ENCODE measurements at places on chromosomes 2 and 18.

- no peak for DNase-seq
Measured at GRCh38 chr2:234110219-234110618, 59.7 kb downstream of the SPP2 start.

DNA sequence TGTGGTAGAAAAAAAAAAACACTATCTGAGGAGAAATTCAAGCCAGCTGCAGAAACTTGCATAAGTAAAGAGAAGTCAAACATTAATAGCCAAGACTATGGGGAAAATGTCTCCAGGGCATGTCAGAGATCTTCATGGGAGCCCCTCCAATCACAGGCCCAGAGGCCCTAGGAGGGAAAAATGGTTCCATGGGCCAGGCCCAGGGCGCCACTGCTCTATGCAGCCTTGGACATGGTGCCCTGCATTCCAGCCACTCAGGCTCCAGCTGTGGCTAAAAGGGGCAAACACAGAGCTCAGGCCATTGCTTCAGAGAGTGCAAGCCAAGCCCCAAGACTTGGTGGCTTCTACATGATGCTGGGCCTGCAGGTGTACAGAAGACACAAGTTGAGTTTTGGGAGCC lies 354.7 kb downstream of the NBAS start:
- DNase-seq: no peak

DNA sequence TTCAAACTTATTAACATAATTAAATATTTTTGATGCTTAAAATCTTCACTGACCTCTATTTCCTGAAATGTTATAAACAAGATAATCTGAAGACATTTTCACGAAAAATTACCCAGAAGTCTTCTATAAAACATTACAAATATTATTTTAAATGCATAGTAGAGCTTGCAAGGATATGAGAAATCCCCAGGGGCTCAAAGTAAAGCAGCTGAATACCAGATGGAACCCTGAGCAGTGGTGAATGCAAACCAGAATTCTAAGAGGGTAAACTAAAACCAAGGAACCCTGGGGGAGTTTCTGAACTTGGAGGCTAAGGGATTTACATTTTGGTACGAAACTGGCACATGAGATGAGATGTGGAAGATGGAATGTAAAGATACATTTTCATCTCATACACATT lies 83.6 kb downstream of the FSHR start:
- DNase-seq: peak; percentile 4

DNA sequence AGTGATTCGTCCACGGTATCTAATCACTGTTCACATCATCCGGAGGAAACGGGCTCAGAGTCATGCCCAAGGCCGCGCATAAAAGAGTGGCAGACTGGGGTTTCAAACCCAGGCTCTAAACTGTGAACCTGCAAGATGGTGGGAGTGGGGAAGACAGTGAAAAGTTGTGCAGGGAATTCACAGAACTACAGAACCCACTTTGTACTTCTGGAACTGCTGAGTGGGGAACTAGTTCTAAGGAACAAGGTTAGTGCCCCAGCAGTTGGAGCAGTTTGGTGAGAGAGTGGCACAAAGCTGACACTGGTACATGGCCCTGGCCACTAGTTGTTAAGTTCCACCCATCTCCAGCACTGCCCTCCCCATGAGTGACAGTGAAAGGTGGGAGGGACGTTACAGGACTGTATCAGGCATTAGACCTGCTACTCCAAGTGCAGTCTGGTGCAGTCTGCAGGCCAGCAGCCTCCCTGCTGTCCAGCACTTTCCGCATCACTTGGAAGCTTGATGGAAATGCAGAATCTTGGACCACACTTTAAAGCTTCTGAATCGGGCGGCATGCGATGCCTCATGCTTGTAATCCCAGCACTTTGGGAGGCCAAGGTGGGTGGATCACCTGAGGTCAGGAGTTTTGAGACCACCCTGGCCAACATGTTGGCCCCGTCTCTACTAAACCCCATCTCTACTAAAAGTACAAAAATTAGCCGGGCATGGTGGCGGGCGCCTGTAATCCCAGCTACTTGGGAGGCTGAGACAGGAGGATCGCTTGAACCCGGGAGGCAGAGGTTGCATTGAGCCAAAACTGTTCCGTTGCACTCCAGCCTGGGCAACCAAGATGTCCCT lies 47.3 kb downstream of the C2orf42 start:
- DNase-seq: peak; percentile 82

- peak; percentile 48 for DNase-seq
Measured at GRCh38 chr2:47264143-47264542, 109.0 kb upstream of the STPG4 start.

GRCh38 chr18:60649107-60649506 lies 276.5 kb upstream of the MC4R start:
- DNase-seq: no peak

DNA sequence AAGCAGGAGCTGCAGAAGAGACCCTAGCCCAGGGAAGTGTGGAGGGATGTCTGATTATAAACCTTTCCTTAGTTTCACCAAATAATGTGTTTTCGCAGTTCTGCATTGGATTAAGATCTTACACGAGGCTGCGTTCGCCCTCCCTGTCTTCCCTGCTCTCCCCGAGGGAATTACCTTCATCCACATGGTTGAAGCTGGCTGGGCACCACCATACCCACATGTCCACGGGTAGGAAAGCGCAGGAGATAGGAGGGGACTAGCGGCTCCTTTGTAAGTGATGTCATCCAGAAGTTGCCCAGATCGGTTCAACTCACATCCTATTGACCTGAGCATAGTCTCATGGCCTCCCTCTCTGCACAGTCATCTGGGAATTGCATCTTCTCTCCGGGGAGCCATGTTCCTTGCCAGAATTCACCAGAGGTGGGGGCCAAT lies 1.1 kb downstream of the TTL start:
- peak; percentile 82 for DNase-seq

DNA sequence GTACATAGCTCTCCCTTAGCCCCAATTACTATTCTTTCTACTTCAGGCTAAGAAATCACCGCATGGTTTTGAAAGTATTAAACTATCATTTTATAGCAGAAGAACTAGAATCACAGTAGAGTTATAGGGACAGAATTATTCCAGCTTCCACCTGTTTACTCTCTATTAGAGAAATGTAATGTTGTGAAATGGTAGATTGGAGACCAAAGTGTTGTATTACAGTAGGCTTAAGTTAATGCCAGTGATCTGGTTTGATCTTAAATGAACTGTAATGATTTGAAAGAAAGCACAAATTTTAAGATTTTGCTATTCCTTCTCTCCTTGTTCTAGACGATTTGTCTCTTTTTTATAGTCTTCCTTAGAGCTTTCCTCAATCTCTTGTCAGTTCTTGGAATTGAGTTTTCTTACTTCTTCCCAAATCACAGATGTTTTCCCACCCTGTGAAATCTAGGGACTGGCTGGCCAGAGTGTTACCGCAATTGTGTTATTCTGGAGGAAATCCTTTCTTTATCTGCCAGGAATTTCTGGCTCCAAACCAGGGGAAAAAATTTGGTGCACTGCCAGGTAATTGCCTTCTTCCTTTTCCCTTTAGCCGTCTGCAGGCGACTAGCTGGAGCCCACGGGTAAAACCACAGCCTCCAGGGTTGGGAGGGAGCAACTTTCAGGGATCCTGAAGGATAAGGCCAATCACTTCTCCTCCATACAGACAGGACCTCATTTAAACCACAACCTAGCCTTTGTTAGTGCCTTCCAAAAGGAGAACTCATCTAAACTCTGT lies 51.7 kb downstream of the NOP58 start:
- DNase-seq: peak; percentile 83

DNA sequence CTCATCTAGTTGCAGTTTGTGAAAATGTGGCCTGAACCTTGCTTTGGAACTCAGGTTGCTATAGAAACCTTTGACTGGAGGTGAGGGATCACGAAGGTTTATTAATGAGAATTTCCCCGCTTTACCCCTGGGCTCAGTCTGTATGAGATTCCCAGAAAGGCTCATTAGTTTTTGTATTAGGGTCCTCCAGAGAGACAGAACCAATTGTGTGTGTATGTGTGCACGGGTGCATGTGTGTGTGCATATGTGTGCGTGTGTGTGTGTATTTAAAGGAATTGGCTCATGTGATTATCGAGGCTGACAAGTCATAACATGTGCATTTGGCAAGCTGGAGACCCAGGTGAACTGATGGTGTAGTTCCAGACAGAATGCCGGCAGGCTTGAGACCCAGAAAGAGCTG lies 113.8 kb upstream of the DLX2 start:
- DNase-seq: peak; percentile 51

DNA sequence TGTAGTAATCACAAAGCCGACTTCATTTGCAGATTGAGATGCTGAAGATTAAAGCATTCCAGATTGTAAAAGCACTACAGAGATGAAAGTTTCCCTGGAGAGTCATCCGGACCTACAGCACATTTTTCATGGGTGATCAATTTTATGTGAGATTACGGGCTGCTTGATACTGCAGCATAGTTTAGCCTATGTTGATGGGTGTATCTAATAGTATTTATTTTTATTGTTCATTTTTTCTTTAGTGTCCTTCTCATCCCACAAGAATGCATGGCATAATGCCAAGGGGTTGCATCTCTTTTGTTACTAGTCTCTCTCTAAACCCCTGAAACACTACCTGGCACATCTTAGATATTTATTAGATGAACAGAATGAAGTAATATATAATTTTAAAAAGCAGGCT lies 240.4 kb downstream of the MBD2 start:
- DNase-seq: no peak

DNA sequence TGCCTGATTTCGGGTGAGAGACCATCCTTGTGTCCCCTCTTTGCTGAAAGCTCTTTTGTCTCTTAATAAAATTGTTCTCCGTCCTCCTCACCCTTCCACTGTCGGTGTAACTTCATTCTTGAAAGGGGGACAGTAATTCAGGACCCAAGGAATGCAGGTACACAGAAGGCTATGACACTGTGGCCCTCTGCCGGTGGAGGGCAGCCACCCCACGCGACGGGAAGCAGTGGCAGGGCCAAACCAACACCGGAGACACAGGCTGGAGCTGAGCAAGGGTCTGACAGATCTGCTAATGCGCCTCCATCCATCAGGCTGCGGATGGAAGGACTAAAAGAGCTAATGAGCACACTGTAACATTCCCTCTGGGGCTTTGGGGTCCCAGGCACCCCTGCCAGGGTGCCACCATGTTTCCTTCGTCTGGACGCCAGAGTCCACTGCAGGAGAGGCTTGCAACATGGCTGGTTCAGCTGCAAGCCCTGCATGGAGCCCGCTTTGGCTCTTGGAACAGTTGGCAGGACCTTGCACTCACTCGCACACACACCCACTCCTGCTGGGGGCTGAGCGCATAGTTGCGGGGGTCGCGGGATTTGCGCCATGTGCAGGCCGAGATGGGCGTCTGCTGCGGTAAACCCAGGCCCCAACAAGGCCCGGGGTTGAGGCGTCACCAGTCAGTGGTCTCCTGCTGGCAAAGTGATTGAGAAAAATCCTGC lies 544.1 kb upstream of the CDH7 start:
- DNase-seq: no peak

GRCh38 chr18:3452750-3453539 lies 3.0 kb downstream of the TGIF1 start:
- peak; percentile 51 for DNase-seq

DNA sequence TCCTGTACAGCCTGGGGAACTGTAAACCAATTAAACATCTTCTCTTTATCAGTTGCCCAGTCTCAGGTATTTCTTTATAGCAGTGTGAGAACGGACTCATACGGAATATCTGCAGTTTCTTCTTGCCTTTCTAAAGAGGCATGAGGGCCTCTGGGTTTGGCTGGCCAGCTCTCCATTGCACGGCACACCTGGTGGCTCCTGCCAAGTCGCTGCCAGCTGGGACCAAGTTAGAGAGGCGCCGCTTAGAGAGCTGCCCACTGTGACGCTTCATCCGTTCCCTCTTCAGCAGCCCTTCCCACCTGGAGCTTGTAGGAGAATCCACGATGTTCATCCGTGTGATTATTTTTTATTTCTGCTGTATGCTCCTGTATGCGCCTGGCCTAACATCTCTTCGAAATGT lies 195.4 kb downstream of the TWIST2 start:
- DNase-seq: no peak

GRCh38 chr2:141942006-141942789 lies 188.6 kb downstream of the LRP1B start:
- no peak for DNase-seq

DNA sequence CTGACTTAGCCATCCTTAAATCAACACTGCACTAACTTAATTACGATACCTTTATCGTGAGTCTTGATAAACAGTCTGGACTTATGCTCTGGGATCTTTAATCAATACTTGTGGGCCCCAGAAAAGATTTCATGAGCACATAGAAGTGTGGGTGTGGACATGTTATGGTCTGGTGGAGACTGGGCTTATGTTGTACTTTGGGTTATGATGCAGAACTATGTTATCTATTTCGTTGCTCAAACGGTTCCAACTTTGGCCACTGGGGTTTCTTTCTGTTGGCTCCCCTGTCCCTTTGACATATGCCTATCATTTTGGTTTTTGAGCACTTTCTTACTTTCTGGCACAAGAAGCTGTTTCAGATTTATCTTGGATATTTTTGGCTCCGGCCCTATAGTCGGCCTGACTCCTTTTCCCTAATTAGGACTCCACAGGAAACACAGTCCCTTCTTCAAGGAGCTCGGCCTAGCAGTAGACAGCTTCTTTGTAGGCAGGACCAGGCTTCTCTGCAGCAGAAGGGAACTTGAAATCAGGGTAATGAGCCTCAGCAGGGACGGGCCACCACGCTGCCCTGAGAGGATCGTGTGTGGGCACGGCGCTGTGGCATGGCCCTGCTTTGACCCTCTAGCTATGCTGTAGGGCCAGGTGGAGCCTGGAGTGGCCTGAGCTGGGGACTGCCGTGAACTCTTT lies 54.6 kb upstream of the TXNDC2 start:
- no peak for DNase-seq

DNA sequence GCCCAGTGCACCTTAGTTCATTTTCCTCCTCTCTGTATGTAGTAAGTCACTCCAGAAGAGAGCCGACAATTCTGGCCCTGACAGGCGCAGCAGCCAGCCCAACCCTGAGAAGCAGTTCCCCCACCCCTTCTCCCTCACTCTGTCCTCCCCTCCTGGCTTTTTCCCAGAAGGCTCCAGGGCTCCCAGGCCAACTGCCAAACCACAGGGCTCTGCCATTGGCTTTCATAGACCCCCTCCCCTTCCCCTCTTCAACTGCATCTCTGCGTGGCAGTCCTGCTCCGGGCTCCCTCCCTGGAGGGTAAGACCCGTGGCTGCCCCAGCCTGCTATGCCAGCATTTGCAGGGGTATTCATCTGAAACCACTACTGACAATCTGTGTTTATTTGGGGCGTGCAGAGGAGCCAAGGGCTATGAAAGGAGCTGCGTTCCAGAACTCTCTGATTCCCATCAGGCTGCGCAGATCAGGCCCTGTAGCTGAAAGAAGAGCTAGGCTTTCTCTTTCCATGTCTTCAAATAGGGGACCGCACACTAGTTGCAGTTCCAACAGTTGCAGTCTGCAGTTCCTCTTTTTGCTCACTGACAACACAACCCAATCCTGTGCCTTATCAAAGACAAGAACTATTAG lies 388.6 kb upstream of the TNP1 start:
- peak; percentile 94 for DNase-seq

GRCh38 chr2:78532762-78533379 lies 492.6 kb upstream of the REG3G start:
- no peak for DNase-seq

GRCh38 chr2:199830531-199830930 lies 20.5 kb downstream of the FTCDNL1 start:
- no peak for DNase-seq

GRCh38 chr2:69589973-69590652 lies 53.4 kb downstream of the AAK1 start:
- no peak for DNase-seq

- DNase-seq: no peak
Measured at GRCh38 chr18:77422974-77423867, 173.6 kb downstream of the GALR1 start.

- DNase-seq: peak; percentile 74
Measured at GRCh38 chr2:213167271-213167930, 16.0 kb upstream of the IKZF2 start.

- DNase-seq: no peak
Measured at GRCh38 chr2:88191722-88192042, 21.5 kb downstream of the THNSL2 start.
